ENCODE measurements at places on chromosomes 16 and 17.
A peak's percentile ranks its signal among the peaks of the same experiment; 100 is the strongest.

- no peak for DNase-seq
Measured at GRCh38 chr17:16585796-16586195, 16.8 kb upstream of the ZNF287 start.

GRCh38 chr17:38982858-38983746 lies 15.9 kb upstream of the FBXO47 start:
- peak; percentile 49 for DNase-seq

DNA sequence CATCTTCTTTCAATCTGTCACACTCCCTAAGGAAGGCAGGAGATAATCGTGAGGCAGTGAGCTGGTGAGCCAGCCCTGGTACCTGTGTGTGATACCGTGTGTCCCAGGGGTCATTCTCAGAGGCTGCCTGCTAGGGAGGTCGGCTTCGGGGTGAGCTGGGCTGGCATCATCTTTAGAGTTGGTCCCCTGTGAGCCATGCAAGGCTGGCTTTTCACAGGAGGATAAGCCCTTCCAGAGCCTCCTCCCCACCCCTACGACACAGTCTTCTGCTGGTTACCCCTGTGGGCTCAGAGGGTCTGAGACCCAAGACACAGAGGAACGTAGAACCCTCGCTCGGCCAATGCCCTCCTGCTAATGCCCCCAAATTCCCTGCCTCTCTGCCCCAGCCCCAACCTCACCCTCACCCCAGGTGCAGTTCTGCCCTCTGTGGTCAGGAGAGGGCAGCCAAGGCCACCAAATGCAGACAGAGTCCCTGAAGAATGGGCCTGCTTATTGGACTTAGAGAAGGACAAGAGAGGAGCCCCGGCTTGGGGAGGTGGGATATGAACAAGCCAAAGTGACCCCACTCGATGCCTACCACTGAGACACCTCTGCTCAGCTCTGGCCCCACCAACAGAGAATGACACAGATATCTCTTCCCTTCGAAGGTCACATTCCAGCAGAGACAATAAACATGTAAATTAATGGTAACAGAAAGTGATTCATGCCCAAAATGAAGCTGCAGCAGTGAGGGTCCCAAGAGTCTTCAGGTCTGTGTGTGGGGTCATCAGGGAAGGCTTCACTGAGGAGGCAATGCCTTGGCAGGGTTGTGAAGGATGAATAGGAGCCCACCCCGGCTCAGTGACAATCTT lies 80.8 kb upstream of the CCL1 start:
- DNase-seq = peak; percentile 6

DNA sequence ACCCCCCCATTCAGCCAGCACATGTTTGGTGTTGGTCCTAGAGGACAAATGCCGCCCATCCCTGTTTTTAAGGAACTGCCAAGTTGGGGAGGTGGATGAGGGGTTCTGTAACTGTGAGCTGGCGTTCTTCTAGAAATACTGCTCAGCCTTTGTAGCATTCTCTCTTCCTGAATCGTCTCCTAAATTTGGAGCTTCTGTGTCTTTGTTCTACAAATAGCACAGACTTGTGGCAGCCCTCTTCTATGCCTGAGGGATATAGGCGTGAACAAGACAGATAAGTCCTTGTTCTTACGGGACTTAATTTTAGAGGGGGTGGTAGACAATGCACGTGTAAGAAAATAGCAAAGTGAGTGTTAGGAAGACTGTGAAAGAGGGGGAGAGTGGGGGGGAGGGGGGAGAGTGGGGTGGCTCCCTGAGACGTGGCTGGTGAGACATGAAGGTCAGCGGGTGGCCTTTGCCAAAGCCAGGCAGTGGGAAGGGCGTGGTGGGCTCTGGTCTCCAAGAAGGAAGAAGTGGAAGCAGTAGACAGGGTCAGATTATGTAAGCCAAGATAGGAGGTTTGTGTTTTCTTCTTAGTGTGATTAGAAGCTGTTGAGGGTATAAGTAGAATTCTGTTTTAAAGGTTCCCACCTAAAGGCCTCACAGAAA lies 9.9 kb downstream of the MFSD11 start:
- DNase-seq = no peak

- no peak for DNase-seq
Measured at GRCh38 chr17:4583782-4584100, 588 bp upstream of the SMTNL2 start.

GRCh38 chr17:7894866-7895265 lies 6.3 kb downstream of the CHD3 start:
- no peak for DNase-seq

GRCh38 chr17:5942687-5943086 lies 127.5 kb upstream of the WSCD1 start:
- DNase-seq = no peak

GRCh38 chr17:80109713-80110446 lies 8.5 kb downstream of the GAA start:
- DNase-seq = no peak

DNA sequence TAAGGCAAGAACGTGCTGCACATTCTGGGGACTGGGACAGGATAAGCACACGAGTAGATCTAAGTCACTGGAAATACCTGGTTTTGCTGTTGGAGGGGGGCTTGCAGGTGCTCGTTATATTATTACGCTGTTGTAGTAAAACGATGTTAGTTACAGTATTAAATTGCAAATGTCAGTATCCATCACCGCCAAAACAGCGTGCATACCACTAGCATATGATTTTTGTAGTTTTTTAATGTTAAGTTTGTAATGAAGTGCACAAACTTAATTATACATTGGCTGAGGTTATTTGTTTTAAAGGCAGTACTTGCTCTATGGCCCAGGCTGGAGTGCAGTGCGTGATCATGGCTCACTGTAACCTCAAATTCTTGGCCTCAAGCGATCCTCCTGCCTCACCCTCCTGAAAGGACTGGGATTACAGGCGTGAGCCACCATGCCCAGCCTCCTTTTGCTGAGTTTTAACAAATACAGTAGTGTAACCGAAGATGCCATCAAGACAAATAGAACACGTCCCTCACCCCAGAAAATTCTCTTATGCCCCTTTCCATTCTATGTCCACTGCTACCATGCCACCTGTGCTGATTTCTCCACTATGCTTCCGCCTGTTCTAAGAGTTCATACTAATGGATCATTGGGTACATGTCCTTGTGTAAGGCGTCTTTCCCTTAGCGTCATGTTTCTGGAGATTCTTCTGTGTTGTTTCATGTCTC lies 20.7 kb upstream of the CSNK1D start:
- DNase-seq = no peak

- DNase-seq = no peak
Measured at GRCh38 chr16:50448981-50449380, 80.2 kb upstream of the BRD7 start.

DNA sequence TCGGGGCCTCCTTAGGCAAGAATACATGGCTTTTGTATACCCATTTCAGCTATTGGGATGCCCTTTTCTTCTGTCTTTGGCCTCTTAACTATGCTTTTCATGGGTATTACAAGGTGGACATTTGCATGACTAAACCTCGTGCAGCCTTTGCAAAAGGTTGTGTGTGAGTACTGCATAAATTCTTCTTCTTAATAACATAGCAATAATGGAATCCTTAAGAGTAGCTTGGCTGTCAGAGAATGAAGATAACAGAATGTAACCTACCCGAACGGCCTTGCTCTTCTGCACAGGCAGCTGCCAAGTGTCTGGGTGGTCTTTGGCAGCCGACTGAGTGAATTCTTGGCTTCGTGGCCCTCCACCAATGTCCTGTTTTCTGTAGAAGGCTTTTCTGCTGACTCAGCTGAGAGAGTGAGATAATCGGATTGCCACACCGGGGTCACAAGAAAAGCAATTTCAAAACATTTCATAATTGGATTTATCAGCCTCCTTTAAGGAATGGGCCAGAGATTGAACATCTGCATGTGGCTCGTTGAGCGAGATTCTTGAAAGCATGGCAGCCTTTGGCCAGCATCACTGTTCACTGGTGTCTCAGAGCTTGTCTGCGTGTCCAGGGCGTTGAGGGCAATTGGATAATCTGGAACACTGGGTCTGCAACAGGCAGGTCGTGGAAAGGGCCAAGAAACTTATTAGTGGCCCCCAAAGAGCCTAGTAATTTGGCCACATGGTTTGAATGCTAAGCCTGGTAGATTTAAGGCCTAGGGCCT lies 13.4 kb downstream of the IRF8 start:
- DNase-seq = no peak

GRCh38 chr17:73013301-73013700 lies 79.2 kb downstream of the SLC39A11 start:
- no peak for DNase-seq

- no peak for DNase-seq
Measured at GRCh38 chr17:74803971-74804370, 27.8 kb upstream of the NAT9 start.

GRCh38 chr17:50255766-50256635 lies 18.3 kb upstream of the TMEM92 start:
- DNase-seq = no peak

GRCh38 chr17:65749479-65749878 lies 188.0 kb upstream of the AXIN2 start:
- no peak for DNase-seq

DNA sequence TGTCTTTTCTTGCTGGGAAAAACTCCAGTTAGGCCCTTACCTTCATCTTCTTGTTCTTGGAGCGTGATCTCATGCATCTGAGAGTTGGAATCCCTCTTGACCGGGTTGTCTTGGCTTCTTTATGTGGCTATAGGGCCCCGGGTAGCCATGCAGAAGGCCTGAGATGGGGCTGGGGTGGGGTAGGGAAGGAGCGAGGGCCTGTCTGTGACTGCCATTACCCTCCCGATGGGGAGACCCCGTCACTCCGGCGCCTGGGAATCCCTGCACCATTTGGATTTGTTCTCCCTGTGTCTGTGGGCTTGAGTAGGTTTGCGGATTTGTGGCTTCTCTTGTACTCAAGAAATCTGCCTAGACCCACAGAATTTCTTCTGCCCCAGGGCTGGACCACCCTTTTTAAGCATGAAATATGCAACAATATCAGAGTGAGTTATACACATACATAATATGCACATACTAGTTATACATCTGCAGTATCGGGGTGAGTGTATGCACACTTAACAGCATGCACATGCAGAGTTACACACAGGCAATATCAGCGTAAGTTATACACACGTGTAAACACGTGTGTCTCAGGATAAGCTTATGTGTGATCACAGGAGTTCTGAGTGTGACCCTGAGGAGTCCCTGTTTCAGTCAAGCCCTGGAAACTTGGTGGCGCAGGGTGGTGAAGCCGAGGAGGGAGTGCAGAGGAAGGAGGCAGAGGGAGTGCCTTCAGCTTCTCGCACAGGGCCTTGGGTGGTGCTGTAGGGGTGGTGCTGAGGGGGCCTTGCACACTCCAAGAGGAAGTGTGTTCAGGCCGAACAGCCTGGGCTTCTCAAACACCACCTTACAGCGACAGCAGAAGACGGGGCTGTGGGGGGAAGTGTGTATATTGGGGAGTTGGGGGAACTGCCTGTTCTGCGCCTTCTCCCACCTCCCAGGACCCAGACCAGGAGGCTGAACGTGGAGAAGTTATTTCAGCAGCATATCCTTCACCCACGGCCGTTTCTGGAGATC lies 18.5 kb downstream of the CCDC42 start:
- no peak for DNase-seq
